ENCODE measurements at places on chromosomes 5 and 9.

DNA sequence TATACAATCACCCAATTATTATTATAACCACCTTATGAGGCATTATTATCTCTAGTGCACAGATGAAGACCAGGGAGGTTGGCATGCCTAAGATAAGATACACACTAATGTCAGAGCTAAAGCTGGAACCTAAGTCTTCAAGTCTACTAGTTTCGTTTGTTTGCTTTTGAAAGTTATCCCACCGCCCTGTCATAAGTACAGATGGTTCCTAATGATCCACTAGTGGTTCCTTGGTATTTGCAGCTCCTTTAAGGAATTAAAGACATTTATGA lies 14.1 kb downstream of the NDUFA8 start:
- no peak for DNase-seq

GRCh38 chr5:9852671-9853070 lies 222.5 kb upstream of the TAS2R1 start:
- no peak for DNase-seq

- DNase-seq = no peak
Observed at GRCh38 chr9:6904371-6904770, 146.6 kb downstream of the KDM4C start.

- DNase-seq = no peak
Observed at GRCh38 chr9:133709015-133709611, 29.0 kb downstream of the SARDH start.

DNA sequence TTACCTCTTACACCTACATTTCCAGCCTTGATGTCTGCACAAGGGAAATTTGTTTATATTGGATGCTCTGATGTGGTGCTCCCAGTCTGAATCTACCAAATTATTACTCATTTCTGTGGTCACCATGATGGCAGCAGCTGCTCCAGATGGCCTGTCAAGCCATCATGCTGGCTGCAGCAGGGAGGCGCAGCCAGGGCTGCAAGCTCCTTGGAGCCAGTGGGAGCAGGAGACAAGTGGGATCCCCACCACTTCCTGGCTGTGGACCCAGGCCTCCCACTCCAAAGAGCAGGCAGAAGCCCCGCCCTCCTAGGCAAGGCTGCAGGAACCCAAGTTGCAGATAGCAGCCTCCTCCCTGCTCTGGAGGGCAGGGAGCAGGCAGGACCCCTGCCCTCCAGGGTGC lies 241.1 kb upstream of the ATP10B start:
- no peak for DNase-seq

GRCh38 chr5:122219436-122220166 lies 90.3 kb downstream of the ZNF474 start:
- DNase-seq = no peak

DNA sequence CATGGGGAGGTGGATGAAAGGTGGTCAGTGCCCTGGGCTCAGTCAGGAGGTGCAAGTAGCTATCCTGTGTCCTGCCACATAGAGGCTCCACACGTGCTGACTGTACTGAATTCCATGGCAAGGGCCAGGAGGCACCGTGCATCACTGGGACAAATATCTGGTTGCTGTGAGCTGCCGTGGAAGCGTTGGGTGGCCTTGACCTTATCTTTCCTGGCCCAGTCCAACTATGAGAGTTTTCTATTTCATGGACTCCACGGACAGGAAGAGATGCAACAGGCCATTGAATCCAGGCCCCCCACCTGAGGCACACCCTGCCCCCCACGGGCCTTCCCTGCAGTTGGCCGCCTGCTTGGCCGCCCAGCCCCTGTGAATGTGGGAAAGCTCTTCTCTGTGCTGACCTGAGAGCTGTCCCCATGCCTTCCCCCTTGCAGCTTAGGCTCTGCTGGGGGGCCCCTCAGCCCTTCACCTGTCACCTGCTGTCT lies 1.7 kb downstream of the GRHPR start:
- DNase-seq = no peak

DNA sequence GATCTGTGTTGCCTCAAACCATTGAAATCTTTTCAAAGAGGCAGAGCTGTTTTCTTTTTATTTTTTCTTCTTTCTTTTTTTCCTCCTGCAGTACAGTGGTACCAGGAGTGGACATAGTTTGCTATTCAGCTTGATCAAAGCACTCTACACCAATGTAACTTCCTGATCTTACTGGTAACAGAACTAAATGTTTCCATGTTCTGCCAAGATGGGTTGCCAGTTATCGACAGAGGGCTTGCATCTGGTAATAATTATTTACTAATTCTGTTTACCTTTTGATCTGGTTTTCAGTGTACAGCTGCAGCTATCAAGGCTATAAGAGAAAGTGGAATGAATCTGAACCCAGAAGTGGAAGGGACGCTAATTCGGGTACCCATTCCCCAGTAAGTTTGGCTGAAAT lies 26.8 kb downstream of the MRRF start:
- DNase-seq = no peak

DNA sequence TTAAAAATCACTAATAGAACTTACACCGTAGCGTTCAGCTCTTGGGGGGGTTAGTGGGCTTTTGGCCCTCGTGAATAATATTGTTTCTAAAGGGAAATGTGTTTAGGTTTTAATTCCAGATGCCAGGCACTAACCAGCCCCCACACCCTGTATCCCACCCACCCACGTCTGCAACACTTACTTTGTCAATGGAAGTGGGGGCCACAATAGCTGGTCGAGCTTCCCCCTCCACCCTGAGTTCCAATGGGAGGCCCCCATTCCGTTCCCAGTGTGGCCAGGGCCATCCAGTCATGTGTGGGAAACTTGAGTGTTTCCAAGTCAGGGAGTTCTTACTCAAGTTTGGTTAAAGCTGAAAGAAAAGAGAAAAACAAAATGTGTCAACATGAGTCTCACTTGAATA lies 271.4 kb downstream of the ENC1 start:
- DNase-seq = no peak

DNA sequence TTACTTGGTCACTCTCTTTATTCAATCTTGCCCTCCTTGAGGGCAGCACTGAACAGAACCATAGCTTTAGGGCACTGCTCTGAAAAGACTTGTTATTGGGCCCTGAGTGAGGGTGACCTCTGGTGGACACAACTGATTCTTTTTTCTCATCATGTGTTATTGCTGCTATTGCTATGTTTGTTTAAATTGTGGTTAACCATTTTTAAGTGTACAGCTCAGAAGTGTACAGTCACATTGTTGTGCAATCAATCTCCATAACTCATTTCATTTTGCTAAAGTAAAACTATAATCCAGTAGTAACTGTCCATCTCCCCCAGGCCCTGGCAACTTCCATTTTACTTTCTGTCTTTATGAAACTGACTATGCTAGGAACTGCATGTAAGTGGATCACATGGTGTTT lies 351.1 kb upstream of the RIOK2 start:
- peak; percentile 24 for DNase-seq

GRCh38 chr9:79237861-79238260 lies 333.9 kb upstream of the TLE4 start:
- DNase-seq = no peak

- no peak for DNase-seq
Observed at GRCh38 chr9:36188212-36188611, 2.5 kb upstream of the CLTA start.

DNA sequence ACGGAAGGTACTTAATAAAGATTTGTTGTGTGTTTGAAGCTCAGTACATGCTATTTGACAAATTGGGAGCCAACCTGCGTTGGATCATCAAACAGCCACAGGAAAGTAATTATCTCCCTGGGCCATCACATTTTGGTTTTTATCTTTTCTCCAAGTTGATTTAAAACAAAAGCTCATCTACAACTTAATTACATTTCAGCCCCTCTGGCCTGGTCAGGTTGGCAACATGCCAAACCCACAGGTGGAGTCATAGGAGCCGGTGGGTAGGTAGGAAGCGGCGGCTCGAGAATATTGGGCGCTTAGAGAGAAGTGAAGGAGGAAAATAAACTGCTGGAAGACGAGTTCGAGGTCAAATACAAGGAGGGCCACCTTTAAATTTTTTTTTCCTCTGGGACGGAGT lies 64.9 kb upstream of the FANCC start:
- no peak for DNase-seq

- no peak for DNase-seq
Observed at GRCh38 chr5:95995962-95996489, 34.4 kb upstream of the ELL2 start.

DNA sequence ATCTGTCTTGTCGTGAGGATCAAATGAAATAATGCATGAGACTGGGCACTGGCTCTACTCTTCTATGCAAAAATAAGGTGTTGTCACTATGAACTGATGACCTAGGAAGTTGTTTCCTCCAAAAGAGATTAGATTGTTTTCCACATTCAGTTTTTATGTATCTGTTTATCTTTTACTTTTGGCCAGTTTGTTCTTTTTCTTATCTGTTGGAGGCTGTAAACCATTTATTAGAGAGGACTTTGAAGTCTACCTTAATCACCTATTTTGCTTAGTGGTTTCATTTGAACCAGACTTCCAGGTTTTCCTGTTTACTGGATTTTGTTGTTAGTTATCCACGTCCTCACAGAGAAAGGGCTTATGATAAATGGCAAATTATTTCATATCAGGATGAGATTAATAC lies 21.5 kb upstream of the GDA start:
- no peak for DNase-seq

DNA sequence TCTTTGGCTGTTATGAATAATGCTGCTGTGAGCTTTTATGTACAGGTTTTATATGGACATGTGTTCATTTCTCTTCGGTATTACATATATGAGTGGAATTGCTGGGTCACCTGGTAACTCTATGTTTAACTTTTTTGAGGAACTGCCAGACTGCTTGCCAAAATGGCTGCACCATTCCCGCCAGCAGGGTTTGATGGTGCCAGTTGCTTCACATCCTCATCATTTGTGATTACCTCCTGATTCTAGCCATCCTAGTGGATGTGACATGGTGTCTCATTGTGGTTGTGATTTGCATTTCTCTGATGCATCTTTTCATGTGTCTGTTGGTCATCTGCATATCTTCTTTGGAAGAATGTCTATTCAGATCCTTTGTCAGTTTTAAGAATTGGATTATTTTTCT lies 10.7 kb downstream of the NANS start:
- no peak for DNase-seq

GRCh38 chr9:108093773-108094675 lies 604.5 kb upstream of the KLF4 start:
- DNase-seq = no peak

DNA sequence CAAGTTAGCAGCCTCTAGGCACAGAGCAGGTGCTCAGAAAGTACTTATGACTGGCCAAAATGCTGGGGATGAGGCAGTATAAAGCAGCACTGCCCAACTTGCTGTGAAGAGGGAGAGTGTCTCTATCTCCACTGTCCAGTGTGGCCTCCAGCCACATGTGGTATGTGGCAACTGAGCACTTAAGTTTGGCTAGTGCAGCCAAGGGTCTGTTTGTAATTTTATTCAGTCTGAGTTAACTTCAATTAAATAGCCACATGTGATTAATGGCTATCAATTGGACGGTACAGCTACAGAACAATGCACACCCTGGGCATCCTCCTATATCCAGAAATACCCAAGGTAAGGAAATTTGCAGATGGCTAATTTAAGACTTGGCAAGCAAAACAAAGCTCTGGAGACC lies 26.9 kb downstream of the ROR2 start:
- no peak for DNase-seq

GRCh38 chr9:133572821-133573361 lies 36.3 kb downstream of the FAM163B start:
- no peak for DNase-seq

DNA sequence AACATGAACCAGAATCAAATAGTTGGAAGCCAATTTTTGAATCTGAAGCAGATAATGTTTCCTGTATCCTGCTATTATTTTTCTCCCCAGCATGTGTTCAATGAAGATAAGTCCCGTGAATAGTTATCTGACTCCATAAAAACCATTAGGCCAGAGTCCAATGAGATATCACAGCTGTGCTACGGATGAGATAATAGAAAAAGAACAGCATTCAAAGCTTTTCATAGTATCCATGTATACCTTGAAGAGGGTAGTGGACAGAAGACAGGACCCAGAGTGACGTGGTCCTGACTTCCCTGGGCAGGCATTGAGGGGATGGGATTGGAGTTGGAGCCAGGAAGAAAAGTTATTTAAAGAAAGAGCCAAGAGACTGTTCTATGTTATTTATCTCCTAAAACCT lies 50.7 kb upstream of the C6 start:
- DNase-seq = no peak

DNA sequence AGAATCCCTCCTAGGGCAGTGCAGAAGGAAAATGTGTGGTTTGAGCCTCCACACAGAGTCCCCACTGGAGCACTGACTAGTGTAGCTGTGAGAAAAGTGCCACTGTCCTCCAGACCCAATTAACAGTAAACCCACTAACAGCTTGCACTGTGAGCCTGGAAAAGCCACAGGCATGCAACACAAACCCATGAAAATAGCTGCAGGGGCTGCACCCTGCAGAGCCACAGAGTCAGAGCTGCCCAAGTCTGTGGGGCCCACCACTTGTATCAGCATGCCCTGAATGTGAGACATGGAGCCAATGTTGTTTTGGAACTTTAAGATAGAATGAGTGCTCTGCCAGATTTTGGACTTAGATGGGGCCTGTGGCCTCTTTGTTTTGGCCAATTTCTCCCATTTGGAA lies 119.8 kb upstream of the CDH9 start:
- no peak for DNase-seq

GRCh38 chr5:32545102-32545800 lies 40.1 kb upstream of the SUB1 start:
- DNase-seq = no peak

DNA sequence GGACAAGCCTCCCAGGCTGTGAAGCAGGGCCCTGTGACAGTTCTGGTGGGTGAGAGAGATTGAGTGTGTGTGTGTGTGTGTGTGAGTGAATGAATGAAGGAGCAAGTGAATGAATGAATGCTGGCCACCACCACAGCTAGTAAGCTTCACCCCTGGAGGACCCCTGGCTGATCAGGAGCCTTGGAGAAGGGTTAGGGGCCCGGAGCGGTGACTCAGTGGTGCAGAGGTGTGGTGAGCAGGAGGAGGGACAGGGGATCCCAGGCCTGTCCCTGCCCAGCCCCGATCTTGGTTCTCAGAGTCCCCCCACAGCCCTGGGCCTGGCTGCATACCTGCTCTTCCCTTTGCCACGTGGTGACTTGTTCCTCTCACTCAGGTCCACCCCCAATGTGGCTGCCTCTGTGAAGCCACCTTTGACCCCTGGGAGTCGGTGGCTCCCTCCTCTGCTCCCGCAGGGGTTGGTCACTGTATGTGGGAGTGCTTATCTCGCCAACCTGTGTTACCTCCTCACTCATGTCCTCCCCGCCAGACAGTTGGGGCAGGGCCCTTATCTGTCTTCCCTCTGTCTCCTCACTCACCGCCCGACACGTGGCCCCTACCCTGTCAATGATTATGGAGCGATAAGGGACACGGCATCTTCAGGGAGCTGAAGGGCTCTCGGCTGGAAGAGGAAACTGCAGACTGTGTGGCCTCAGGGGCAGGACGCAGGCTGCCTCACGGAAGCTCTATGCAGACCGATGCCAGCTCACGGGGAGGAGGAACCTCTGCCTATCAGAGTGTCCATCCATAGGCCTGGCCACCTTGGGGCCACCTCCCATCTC lies 99.9 kb upstream of the PITX1 start:
- DNase-seq = no peak
